ENCODE measurements at places on chromosomes 7 and 10. TPM values are rescaled to one million over a fixed set of nuclear protein-coding genes. Genes with fewer than 3 reads are reported as not detected.

The IGFBP3 gene
- 160 TPM for total RNA-seq

The INTS15 gene
- 26.4 TPM for total RNA-seq

The CPA1 gene
- total RNA-seq, result not detected

The WEE2 gene
- 0.03 TPM for total RNA-seq

The IFIT1B gene
- total RNA-seq, result not detected

The ZNF511 gene
- total RNA-seq, result 67.1 TPM

The UBE2H gene
- 54.3 TPM for total RNA-seq

The SDHAF3 gene
- total RNA-seq, result 20.5 TPM

The CD36 gene
- 0.07 TPM for total RNA-seq

The SKIDA1 gene
- total RNA-seq, result 1.5 TPM

The ODAD2 gene
- 0.13 TPM for total RNA-seq

The IL15RA gene
- 5.0 TPM for total RNA-seq

The TUBB8 gene
- 0.12 TPM for total RNA-seq

The SRRM3 gene
- total RNA-seq, result 10.0 TPM

The CXCL12 gene
- 0.14 TPM for total RNA-seq

The APBB1IP gene
- total RNA-seq, result 9.1 TPM

The TMEM213 gene
- not detected for total RNA-seq

The HTR5A gene
- not detected for total RNA-seq

The AEBP1 gene
- total RNA-seq, result not detected

The MRLN gene
- not detected for total RNA-seq

The KNDC1 gene
- total RNA-seq, result 1.4 TPM

The CCDC136 gene
- total RNA-seq, result 1.7 TPM

The MMRN2 gene
- 0.81 TPM for total RNA-seq

The TRPV5 gene
- total RNA-seq, result not detected

The TLL2 gene
- total RNA-seq, result 0.09 TPM

The RBM28 gene
- total RNA-seq, result 54.3 TPM

The HOXA7 gene
- total RNA-seq, result 4.9 TPM

The C10orf53 gene
- not detected for total RNA-seq

The GNGT1 gene
- not detected for total RNA-seq

The GCK gene
- total RNA-seq, result not detected

The MEIG1 gene
- 0.85 TPM for total RNA-seq

The RASA4B gene
- 1.7 TPM for total RNA-seq

The CCDC3 gene
- total RNA-seq, result 1.2 TPM

The CUBN gene
- 0.06 TPM for total RNA-seq

The LRRC17 gene
- total RNA-seq, result not detected

The ITGA8 gene
- total RNA-seq, result not detected

All from A549 treated with CORT108297 at 1 μM for 4 hours (cell line).